ENCODE measurements at places on chromosomes 2 and 18.

- no peak for DNase-seq
Measured at GRCh38 chr18:6427286-6427685, 12.6 kb upstream of the L3MBTL4 start.

GRCh38 chr2:168210895-168211570 is 36.4 kb downstream of the STK39 start:
- DNase-seq, result no peak

DNA sequence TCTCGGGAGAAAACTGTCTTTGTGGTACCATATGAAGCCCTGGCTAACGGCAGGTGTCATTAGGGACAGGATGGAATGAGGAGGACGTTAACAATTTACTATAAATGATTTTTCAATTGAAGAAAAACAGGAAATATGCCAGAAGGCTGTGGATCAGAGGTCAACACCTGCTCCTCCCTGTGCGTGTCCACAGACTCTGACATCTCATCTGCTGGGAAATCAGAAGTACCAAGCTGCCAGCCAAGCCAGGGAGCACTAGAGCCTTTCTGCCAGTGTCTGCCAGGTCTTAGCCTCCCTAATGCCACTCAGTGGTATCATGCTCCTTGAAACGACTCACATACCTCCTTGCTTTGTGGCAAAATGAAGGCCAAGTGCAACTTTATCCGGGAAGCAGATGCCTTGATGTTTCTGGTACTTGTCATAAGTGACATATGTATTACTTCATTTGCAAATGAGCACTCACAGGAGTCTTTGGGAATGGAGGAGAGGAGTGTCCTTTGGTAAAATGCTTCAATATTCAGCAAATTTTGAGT is 541.1 kb downstream of the SATB2 start:
- DNase-seq, result no peak

DNA sequence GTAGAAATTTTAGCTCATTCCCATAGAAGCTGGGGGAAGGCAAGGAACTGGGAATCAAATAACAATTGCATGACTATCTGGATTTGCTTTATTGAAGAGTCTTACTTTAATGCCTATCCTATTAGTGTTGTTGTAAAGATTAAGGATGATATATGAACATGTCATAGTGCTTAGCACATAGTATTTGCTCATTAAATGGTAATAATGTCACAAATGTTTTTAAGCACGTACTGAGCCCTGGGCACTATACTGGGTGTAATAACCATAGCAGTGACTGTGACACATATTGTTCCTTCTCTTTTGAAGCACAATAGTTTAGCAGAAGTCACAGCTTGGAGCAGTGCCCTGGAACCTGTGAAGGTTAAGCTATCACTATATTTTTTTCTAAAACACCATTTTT is 47.2 kb upstream of the DTNB start:
- DNase-seq, result no peak

DNA sequence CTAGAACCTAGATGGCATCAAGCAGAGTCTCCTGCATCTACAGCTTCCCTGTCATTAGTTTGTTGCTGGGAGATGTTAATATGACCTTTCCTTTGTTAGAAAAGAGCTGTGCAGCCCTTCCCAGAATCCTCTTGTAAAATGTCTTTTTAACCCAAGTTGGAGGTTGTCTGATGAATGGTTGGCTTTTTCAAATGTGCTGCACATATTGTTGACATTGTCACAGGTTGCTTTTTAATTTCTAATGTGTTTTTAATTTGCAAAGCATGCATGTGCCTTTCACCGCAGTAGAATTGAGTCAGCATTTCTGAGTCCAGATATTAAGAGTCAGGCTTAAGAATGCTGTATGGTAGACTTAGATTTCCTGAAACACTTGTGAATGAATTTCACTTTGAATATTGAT is 120.8 kb downstream of the GREB1L start:
- no peak for DNase-seq

- no peak for DNase-seq
Measured at GRCh38 chr2:44342854-44343253, 18.4 kb downstream of the PREPL start.

GRCh38 chr2:144453486-144454158 is 66.3 kb downstream of the ZEB2 start:
- no peak for DNase-seq

DNA sequence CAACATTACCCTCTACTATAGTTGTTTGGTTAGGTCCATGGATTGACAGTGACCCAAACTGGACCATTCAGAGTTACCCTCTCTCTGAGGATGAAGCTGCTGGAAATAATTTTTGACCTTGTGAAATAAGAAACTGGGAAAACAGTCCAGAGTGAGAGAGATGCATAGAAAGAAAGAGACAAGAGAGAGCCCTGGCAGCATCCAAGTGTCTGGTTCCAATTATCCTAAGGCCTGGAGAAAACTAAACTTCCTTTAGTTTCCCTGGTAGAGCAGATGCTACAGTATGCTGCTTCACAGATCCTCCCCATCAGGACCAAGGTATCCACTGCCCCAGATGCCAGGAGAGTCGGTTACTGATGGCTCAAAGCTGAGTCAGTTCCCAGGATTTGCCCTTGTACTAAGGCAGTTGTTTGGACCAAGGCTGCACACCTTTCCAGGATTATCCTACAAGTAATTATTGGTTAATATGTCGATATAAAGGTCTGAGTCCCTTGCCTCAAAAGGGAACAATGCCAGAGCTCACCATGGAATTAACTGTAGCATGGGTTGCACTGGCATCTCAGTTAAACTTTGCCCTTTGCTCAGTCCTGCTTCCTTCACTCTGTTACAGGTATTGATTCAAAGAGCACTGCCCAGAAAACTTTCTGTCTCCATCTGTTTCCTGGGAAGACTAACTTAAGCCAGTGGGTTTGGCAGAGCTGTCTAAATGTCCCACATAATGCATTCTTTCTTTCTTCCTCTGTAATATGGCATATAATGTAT is 14.6 kb upstream of the CHN1 start:
- no peak for DNase-seq

DNA sequence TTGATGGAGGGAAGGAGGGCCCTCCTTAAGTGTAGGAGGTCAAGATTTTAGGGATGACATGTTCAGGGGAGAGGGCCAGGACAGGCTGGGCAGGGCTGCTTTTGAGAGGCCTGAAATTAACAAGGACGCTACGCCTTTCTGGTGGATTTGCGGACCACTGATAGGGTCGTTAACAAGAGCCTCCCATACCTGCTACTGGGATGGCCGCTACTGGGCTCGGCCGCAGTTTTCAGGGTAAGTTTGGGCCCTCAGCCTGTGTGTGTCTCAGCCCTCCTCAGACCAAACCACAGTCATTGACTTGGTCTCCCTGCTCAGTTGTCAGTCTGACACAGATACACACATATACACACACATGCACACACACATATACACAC is 180.9 kb downstream of the SMAD2 start:
- DNase-seq, result no peak

- DNase-seq, result no peak
Measured at GRCh38 chr2:191318729-191319078, 73.5 kb downstream of the MYO1B start.

DNA sequence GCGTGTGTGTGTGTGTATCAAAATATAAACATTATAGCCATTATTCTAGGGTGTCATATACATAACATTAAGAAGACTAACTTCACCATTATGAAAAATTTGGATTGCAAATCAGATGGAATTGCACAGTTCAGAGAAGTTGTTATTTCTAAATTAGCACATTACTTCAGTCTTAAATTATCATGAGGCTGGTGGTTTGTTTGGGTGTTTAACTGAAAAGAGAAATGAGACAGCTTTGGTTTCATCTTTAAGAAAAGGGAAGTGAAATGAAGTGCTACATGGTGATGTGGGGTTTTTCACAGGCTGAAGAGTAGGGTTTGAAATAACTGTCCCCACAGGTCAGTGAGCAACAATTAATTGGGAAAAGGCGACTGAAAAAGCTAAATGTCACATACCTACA is 161.2 kb upstream of the XIRP2 start:
- DNase-seq, result no peak

DNA sequence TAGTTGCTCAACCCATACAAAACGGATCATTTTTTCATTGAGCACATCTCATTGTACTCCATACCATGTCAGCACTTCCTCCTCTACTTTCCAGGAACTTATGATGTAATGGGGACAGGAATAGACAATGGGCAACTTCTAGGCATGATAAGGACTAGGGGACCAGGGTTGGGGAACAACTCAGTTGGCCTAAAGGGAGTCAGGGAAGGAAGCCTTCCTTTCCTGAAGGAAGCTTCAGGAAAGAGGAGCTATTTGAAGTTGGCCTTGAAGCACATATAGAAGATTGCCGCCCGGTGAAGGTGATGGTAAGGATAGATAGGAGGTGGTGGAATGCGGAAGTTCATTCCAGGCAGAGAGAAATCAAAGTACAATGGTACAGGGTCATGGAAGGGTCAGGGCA is 283.9 kb downstream of the SLC8A1 start:
- DNase-seq, result no peak

- DNase-seq, result no peak
Measured at GRCh38 chr2:53559302-53559966, 208.2 kb upstream of the CHAC2 start.

- no peak for DNase-seq
Measured at GRCh38 chr2:9497017-9497416, 22.7 kb downstream of the IAH1 start.

DNA sequence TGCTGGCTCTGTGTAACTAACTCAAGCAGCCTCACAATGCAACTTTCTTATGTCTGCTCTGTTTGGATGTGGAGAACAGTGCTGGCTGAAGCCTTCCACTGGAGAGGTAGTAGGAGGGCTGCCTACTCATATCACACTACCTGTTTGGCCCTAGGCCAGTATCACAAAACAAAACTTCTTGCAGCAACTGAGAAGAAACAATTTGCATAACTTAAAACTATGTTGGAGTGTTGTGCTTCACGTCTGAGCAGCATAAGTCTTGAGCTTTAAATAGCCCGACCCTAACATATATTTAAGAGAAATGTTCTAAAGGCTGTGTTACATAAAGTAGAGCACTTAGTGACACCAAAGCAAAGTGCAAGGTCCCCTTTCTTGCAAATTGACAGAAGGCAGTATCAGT is 204.9 kb upstream of the ACVR2A start:
- DNase-seq, result no peak

DNA sequence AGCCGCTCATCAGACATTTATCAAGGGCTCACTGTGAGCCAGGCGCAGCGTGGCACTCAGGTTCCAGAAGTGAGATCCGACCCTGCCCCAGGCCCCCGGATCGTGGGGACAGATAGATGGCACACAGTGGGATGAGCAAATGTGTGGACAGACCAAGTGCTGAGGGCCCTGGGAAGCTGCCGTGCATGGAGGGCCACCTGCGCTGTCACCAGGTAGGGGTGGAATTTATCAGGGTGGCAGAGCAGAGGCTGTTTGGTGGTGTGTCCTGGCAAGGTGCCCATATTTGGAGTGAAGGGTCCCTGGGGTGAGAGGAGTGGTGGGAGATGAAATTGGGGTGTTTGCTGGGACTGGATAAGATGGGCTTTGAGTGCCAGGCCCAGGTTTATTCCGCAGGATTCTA is 92.8 kb upstream of the HS6ST1 start:
- DNase-seq, result peak; percentile 28

GRCh38 chr2:72745679-72746368 is 80.0 kb downstream of the EXOC6B start:
- DNase-seq, result no peak

DNA sequence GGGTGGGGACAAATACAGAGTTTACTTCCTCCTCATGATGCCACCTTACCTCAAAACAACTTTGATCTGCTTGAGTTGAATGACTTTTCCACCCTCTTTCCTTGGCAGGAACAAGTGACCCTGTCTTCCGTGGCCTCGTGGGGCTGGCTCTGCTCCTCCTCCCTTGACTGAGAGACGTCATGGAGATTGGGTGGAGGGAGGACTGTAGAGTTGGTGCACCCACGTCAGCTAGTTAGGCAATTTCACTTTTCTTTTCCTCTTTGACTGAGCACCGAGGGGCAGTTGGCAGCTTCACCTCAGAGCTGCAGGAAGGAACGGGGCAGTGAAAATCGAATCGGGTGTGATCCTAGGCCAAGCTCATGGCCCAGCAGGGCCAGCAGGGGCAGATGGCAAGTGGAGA is at the start of gene SP140:
Gene SP140, plus strand, starts transcription at position 251 of the 400 bp plus-strand sequence. Its CDS starts 109 bp downstream, at position 360.
- DNase-seq, result peak; percentile 51

GRCh38 chr2:166127217-166128155 is at the start of gene SCN1A:
Gene SCN1A, minus strand, starts transcription at chr2:166128020. Its CDS starts 54,399 bp downstream, at chr2:166073621.
- no peak for DNase-seq

- no peak for DNase-seq
Measured at GRCh38 chr2:167386694-167387093, 498.4 kb downstream of the XIRP2 start.

DNA sequence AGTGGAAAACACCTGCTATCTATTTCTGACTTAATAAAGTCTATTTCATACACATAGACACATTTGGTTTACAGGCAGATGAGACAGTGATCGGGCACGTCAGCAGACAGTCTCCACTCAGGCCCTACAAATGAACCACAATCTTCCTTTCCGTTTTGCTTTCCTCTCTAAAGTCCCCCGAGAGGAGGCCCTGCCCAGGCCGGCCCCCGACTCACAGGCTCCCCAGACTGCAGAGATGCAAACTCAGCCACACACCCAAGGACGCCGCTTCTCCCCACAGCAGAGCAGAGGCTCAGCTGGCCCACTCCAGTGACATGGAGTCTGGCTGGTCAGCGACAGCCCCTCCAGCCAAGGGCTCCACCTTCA is 9.3 kb upstream of the MTERF4 start:
- DNase-seq, result no peak

- DNase-seq, result no peak
Measured at GRCh38 chr2:218585541-218585940, 16.9 kb downstream of the CNOT9 start.

- DNase-seq, result no peak
Measured at GRCh38 chr2:204004912-204005311, 68.3 kb downstream of the ICOS start.

- no peak for DNase-seq
Measured at GRCh38 chr2:170436077-170436943, 258.4 kb downstream of the MYO3B start.

DNA sequence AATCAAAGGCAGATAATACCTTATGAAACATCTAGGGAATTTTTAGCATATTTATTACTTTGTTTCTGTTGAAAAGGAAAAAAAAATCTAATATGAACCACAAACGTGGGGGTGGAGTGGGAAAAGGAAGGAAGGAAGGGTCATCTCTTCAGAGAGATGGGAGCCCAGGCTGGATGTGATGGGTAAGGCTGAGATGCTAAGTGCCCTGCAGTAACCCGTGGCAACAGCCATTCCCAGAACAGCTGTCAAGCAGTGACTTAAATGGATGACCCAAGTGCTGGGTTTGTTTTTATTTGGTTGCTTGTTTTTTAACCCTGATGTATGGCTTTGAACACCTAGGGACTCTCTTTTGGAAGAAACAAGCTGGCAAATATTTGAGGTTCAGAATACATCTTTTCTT is 50.7 kb upstream of the KLF7 start:
- DNase-seq, result no peak

DNA sequence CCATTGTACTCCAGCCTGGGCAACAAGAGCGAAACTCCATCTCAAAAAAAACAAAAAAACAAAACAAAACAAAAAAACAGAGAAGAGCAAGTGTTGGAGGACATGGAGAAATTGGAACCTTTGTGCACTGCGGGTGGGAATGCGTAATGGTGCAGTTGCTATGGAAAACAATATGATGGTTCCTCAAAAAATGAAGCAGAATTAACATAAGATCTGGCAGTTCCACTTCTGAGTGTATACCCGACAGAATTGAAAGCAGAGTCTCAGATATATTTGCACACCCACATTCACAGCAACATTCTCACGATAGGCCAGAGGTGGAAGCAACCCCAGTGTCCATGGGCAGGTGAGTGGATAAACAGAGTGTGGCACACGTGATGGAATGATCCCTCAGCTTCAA is 11.0 kb upstream of the RALB start:
- no peak for DNase-seq
